Fibroblast of mammary gland (primary cell): ENCODE measurements at places on chromosomes 4 and X.

DNA sequence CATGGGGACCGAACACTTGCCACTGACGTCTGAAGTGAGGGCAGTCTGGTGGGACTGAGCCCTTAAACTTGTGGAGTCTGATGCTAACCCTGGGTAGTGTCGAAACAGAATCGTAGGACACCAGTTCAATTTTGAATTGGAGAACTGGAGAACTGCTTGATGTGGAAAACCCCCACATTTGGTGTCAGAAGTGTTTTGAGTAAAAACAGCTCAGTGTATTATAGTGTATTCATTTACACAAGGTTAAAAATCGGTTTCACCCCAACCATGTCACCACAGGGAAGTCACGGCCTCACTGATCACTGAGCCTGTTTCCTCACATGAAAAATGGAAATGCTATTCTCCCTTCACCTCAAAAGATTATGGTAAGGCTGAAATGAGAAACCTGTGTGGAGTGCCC is 21.9 kb downstream of the PIN4 start:
- DNase-seq = no peak

DNA sequence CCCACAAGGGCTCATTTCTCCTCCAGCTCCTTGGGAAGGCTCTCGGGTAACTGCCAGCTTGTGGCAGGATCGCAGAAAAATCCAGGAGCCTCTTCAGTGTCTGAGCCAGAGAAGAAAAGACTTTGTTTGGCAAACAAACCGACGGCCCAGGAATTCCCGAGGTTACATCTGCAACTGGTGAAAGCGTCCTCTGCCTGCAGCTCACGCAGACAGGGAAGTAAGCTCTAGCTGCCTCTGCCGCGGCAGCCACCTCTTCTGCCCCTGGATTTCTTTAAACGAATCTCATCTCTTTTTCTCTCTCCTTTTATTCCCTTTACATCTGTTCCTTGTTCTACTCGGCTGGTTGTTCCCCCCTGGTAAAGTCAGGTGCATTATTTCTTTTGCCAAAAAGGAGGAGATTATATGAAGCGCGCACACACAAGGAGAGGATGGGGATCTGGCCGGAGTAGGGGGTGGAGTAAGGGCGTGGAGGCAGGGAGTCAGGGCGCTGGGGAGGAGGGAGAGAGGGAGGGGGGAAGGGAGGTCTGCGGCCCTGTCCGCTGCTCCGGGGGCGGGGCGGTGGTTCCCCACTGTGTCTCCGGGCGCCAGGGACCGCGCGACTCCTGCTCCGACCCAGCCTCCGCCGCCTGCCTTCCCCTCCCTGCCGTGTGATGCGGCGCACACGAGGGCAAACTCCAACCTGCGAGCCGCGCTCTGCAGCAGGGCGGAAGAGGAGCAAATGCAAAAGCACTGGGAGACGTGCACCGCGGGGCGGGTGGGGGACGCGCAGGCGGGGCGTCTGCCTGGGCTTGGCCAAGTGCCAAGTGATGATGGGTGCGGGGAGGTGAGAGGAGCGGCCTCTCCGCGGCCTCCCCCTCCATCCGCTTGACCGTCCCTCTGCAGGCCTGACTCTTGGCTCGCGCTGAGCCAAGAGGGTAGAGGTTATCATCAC is at the start of gene DCHS2:
DCHS2 (minus strand) TSS at position 459 of the 931 bp plus-strand sequence; CDS start at position 15, 444 bp downstream.
- peak; percentile 15 for DNase-seq

DNA sequence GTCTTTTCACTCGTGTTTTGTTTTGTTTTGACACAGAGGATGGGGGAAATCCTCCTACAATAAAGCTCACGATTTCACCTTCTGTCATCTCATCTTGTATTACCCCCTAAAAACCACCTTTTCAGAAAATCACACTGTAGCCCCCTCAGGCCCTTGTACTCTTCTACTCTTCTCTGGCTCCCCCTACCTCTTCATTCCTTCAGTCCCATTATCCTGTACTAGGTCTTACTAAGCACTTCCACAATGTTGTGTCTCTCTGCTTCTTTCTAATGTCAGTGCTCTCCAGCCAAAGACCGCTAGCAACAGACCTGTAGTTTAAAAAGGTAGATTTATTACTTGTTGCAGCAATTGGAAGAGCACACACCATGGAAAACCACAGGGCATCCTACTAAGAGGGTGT is 30.0 kb upstream of the RNF128 start:
- no peak for DNase-seq

GRCh38 chrX:152950786-152951185 is 43.1 kb downstream of the PNMA5 start:
- no peak for DNase-seq

DNA sequence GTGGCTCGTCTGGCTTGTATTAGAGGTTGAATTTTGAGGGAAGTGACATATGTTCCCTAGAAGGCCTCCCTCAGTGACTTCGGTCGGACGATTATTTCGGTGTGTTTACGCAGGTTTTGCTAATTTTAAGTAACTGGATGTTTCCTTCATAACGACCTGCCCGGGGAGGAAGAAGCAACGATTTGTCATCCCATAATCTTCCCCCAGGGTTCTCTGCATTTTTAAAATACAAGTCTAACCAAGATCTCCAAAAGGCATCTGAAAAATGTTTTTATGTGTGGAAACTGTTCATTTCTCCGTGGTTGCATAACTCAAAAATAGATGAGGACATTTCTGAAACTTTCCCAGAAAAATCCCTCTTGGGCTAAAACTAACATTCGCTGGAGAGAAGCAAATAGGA is 195.4 kb downstream of the SHOX start:
- peak; percentile 49 for DNase-seq
